Stomach (tissue), 19 donors: ENCODE measurements at places on chromosomes 7 and 10. TPM values are rescaled to one million over a fixed set of nuclear protein-coding genes. Genes with fewer than 3 reads are reported as not detected.

HSPA12A gene
- total RNA-seq: 15.2 TPM

DNA sequence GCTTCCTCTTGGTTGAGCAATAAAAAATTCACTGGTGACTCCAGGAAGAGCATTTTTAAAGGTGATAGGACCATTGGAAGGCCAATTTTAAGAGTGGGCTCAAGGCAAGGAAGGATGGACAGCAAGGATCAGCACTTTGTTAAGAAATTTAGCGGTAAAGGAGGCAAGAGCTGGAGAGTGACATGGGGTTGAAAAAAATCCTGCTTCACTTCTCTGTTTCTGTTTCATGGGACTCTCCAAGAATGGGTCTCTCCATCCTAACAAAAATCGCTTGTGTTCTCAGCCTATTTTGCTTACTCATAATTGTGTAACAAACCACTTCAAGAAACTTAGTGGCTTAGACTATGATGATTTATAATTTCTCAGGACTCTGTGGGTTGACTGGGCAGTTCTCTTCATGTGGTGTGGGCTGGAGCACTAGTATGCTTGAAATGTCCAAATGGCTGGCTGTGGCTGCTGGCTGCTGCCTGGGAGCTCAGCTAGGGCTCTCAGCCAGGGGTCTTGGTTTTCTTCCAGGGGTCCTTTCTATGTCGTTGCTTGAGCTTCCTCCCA lies 59.8 kb upstream of the ZNRF2 start:
- H3K27me3 ChIP-seq: no peaks in the 10 kb centered on the region
- peaks cover 24% of the 10 kb centered on the region for H3K4me1 ChIP-seq
- no peak for DNase-seq
- H3K4me3 ChIP-seq: no peak overlapping the region
- peak overlapping the region; percentile 86 for H3K27ac ChIP-seq
- H3K36me3 ChIP-seq: no peaks in the 10 kb centered on the region

- no peak for DNase-seq
- no peak overlapping the region for H3K4me3 ChIP-seq
- no peak overlapping the region for H3K27ac ChIP-seq
- H3K27me3 ChIP-seq: no peaks in the 10 kb centered on the region
- no peaks in the 10 kb centered on the region for H3K36me3 ChIP-seq
These were observed 20.3 kb downstream of the ACSM6 start for GRCh38 chr10:95214369-95214768.

FAM25C gene
- total RNA-seq: not detected

- no peak for DNase-seq
- no peak overlapping the region for H3K27ac ChIP-seq
- no peak overlapping the region for H3K4me3 ChIP-seq
These were observed 118.7 kb downstream of the ICA1 start for GRCh38 chr7:8143151-8143874.

DNA sequence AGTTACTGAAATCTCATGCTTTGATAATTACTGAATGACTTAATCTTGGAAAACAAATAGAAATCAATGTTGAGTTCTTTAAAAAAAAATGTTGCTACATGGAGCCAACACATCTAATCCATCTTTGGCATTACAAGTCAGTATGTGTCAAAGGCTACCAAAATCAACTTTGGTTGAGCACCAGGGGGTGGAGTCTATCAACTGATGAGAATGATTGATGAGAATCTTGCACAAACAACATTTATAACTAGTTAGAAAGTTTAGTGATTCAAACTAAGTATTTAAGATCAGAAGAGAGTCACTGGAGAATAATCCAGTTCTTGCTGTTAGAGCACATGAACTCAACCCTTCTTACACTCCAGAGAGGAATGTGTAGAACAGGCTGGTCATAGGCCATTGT lies 70.5 kb upstream of the LRRC17 start:
- no peak for DNase-seq
- no peaks in the 10 kb centered on the region for H3K36me3 ChIP-seq
- H3K4me3 ChIP-seq: no peak overlapping the region

- H3K27me3 ChIP-seq: no peaks in the 10 kb centered on the region
- no peak overlapping the region for H3K4me3 ChIP-seq
- H3K36me3 ChIP-seq: no peaks in the 10 kb centered on the region
- peaks cover 9% of the 10 kb centered on the region for H3K4me1 ChIP-seq
- H3K27ac ChIP-seq: no peak overlapping the region
These were observed 365.6 kb upstream of the MGMT start for GRCh38 chr10:129101232-129101980.

GRCh38 chr7:65233409-65234034 lies 140.1 kb upstream of the ZNF92 start:
- H3K36me3 ChIP-seq: peaks cover 4% of the 10 kb centered on the region
- no peak for DNase-seq
- no peaks in the 10 kb centered on the region for H3K4me1 ChIP-seq
- H3K4me3 ChIP-seq: no peak overlapping the region

C10orf62 gene
- not detected for total RNA-seq

MPP7 gene
- 11.2 TPM for total RNA-seq

DNA sequence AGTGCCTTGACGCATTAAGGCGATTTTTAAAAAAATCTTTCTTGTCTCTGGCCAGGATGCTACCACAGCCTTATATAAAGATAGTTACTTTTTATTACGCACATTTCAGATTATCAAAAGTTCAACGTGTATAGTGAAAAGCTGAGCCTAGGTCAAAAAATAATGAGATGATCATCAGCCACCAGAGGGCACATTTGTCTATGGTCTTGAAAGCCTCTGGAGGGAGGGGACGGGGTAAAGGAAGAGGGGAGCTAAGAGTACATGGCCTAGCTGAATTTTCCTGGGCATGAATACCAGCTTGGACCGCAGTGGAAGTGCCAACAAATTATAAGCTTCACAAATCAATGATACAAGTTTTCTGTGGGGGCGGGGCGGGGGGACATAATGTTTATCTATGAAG lies 285.9 kb upstream of the SMIM30 start:
- no peak overlapping the region for H3K4me3 ChIP-seq
- no peaks in the 10 kb centered on the region for H3K4me1 ChIP-seq
- no peak for DNase-seq
- no peaks in the 10 kb centered on the region for H3K27me3 ChIP-seq
- H3K36me3 ChIP-seq: no peaks in the 10 kb centered on the region
- H3K27ac ChIP-seq: no peak overlapping the region

- H3K4me3 ChIP-seq: no peak overlapping the region
- H3K36me3 ChIP-seq: no peaks in the 10 kb centered on the region
- peaks cover 13% of the 10 kb centered on the region for H3K27me3 ChIP-seq
- no peaks in the 10 kb centered on the region for H3K4me1 ChIP-seq
These were observed 30.6 kb downstream of the CISD1 start for GRCh38 chr10:58299580-58299979.

AGR3 gene
- total RNA-seq: 74.0 TPM

- H3K27me3 ChIP-seq: no peaks in the 10 kb centered on the region
- no peak overlapping the region for H3K27ac ChIP-seq
- DNase-seq: no peak
- peaks cover 11% of the 10 kb centered on the region for H3K36me3 ChIP-seq
- H3K4me3 ChIP-seq: no peak overlapping the region
- H3K4me1 ChIP-seq: peaks cover 5% of the 10 kb centered on the region
These were observed 23.0 kb upstream of the FAM133B start for GRCh38 chr7:92613214-92613613.

DNA sequence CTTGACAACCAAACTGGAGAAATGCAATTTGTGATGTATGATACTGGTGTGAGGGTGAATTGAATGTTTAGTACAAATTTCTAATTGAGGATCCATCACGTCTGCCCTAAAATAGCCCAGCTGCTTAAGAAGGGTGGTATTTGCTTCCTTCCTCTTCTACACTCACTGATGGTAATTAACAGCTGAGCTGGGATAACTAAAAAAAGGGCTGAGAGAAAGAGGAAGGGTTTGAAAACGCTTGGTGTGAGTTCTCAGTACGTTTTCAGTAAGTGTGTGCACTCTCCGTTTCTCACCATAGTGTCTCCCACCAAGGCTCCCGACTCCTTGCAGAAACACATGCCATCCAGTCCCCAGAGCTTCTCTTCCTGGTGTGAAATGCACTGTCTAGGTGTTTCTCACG lies 54.3 kb downstream of the MAP3K8 start:
- H3K4me3 ChIP-seq: no peak overlapping the region
- no peaks in the 10 kb centered on the region for H3K36me3 ChIP-seq
- no peak overlapping the region for H3K27ac ChIP-seq
- no peak for DNase-seq

DNA sequence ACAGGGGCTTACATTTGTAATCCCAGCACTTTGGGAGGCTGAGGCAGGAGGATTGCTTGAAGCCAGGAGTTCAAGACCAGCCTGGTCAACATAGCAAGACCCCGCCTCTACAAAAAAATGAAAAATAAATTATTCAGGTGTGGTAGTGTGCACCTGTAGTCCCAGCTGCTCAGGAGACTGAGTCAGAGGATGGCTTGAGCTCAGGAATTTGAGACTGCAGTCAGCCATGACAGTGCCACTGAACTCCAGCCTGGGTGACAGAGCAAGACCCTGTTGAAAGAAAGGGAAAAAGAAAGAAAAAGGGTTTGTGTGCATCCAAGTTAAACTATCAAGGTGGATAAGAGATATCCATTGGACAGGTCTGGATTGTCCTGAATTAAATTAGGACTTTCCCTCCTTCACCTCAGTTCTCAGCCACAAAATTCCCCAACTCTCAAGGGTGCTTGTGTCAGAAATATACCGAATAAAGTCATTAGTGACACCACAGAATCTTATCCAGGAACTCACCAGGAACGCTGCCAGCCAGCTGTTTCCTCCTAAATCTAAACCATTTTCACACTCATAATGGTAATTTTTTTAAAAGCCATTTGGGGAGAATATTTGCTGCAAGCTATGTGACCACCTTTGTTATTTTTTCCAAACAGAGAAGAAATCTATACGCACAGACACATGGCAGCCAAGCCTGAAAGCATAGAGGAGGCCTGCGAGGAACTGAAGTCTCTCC lies 12.0 kb downstream of the AFAP1L2 start:
- no peak for DNase-seq
- H3K36me3 ChIP-seq: no peaks in the 10 kb centered on the region
- H3K27ac ChIP-seq: no peak overlapping the region
- H3K4me1 ChIP-seq: no peaks in the 10 kb centered on the region

DNA sequence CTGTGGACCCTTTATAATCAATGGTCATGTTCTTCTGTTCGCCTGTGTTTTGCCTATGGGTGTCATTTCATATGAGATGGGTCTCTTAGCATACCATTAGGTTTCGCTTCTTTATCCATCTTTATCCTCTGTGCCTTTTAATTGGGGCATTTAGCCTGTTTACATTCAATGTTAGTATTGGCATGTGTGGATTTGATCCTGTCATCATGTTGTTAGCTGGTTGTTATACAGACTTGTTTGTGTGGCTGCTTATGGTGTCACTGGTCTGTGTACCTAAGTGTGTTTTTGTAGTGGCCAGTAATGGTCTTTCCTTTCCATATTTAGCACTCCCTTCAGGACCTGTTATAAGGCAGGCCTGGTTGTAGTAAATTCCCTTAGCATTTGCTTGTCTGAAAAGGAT lies 90.3 kb downstream of the MYO3A start:
- DNase-seq: no peak
- H3K36me3 ChIP-seq: no peaks in the 10 kb centered on the region
- H3K4me1 ChIP-seq: no peaks in the 10 kb centered on the region
- H3K27ac ChIP-seq: no peak overlapping the region
- no peaks in the 10 kb centered on the region for H3K27me3 ChIP-seq

EIF5AL1 gene
- 0.18 TPM for total RNA-seq

GRCh38 chr7:106183952-106184351 lies 71.8 kb upstream of the SYPL1 start:
- no peak overlapping the region for H3K4me3 ChIP-seq
- no peaks in the 10 kb centered on the region for H3K36me3 ChIP-seq
- DNase-seq: no peak
- H3K27ac ChIP-seq: no peak overlapping the region

OR6B1 gene
- not detected for total RNA-seq

DNA sequence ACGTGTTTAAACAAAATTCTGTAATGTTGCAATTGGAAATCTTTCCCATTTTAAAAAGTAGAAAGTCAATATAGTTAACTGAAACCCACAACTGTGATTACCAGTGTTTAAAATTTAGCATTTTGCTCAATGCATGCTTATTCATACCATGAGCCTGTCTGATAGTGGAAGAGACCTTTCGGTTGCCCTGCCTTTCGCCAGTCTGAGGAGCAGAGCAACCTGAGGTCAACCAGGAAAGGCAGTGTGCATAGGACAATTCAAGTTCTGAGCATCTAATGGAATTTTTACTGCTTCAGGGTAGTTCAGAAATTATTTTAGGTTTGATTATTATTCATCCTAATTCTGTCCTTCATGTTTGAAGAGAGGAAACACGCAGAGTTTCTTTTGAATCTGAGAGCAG lies 100.8 kb downstream of the CUBN start:
- H3K27me3 ChIP-seq: no peaks in the 10 kb centered on the region
- H3K4me1 ChIP-seq: peaks cover 5% of the 10 kb centered on the region
- no peak overlapping the region for H3K4me3 ChIP-seq
- H3K36me3 ChIP-seq: no peaks in the 10 kb centered on the region
- DNase-seq: no peak

DNA sequence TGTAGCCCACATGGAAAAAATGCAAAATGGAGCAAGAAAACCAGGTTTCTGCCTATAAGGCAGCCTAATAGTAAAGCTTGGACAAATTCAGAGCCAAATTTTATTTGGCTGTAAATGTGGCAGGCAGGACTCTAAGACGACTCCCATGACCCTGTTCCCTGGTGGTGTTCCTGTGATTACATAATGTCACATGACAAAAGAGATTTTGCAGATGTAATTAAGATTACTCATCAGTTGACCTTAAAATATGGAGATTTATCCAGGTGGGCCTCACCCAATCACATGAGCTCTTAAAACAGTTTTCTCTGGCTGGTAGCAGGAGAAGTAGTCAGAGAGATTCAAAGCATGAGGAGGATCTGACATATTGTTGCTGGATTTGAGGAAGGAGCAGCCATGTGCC lies 303.1 kb upstream of the IMMP2L start:
- no peaks in the 10 kb centered on the region for H3K27me3 ChIP-seq
- H3K4me3 ChIP-seq: no peak overlapping the region
- H3K27ac ChIP-seq: no peak overlapping the region
- peaks cover 19% of the 10 kb centered on the region for H3K36me3 ChIP-seq
- no peak for DNase-seq

DNA sequence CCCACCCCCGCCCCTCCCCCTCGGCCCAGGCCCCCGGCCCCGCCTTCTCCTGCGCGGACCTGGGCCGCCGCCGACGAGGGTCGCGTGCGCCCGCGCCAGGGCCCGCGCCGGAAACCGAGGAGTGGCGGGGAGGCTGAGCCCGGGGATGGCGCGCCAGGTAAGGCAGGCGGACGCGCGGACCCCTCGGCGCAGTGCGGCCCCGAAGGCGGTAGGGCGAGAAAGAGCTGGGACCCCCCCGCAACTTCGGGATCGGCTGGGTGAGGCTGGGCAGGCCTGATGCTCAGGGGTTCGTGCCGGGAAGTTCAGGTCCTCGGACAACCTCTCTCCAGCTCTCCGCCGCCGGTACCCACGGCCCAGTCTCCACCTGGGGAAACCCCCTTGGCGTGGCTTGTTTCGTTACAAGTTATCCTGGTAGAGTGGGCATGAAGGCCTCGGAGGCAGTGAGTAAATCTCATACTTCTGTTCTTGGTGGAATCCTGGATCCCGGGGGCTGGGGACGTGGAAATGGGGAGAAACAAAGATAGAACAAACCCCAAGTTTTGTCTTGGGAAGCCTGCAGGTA lies 58.4 kb downstream of the ZNF467 start:
- no peaks in the 10 kb centered on the region for H3K27me3 ChIP-seq
- no peaks in the 10 kb centered on the region for H3K36me3 ChIP-seq
- peak overlapping the region; percentile 74 for H3K27ac ChIP-seq
- peak; percentile 35 for DNase-seq
- H3K4me1 ChIP-seq: peaks cover 38% of the 10 kb centered on the region

LRRC61 gene
- 14.2 TPM for total RNA-seq

- no peak overlapping the region for H3K4me3 ChIP-seq
- no peak for DNase-seq
- peaks cover 93% of the 10 kb centered on the region for H3K36me3 ChIP-seq
These were observed 38.3 kb upstream of the BTBD16 start for GRCh38 chr10:122232769-122233168.
